ENCODE measurements at places on chromosomes 5 and 9.

- DNase-seq, result no peak
Observed at GRCh38 chr5:33369485-33370465, 71.0 kb upstream of the TARS1 start.

GRCh38 chr5:146447734-146448380 lies 724 bp downstream of the TCERG1 start:
- no peak for DNase-seq

DNA sequence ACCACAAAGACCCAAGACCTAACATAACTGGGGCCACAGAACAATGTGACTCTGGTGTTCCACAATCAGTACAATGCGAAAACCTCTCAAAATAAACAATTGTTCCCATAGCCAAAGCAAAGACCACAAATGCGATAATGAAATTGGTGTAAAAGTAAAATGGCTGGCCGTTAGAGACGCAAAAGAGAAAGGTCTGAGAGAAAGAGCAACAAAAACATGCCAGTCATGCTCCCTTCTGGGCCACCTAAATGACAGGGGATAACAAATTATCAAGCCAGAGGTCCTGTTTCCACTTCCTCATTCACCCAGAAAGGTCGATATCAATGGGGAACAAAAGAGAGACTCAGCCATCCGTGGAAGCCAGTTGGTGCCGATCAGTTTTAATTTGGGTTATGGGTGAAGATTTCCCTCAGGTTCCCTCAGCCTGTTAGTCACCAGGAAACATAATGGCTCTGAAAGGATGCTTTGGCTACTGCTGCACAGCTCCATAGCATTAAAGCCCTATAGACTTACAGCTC lies 9.2 kb upstream of the CFAP95 start:
- DNase-seq, result no peak

DNA sequence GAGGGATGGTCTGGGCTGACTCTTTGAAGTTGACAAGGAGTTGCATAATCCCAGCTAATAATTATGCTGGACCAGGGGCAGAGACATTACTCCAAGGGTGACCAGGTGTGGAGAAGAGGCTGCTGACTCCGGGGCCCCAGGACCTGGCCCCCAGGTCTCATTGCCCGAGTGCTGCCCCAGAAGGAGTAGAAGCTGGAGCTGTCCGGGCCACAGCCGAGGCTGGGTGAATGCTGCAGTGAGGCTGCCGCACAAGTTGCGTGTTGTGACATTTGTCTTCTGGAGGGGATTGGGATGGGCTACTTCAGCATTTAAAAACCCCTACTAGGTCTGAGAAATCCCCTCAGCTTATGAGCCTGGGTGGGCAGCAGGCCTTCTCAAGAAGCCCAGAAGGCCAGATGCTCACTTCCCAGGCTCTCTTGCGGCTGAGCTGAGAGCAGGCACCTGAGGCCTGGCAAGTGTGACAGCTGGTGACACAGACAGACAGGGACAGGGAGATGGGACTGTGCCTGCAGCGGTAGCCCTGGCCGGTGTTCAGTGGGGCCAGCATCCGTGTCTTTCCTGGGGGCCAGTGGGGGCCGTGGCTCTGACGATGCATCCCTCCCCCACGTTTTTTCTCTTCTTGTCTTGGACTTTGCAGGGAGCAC lies 122.8 kb downstream of the KCNIP1 start:
- no peak for DNase-seq

DNA sequence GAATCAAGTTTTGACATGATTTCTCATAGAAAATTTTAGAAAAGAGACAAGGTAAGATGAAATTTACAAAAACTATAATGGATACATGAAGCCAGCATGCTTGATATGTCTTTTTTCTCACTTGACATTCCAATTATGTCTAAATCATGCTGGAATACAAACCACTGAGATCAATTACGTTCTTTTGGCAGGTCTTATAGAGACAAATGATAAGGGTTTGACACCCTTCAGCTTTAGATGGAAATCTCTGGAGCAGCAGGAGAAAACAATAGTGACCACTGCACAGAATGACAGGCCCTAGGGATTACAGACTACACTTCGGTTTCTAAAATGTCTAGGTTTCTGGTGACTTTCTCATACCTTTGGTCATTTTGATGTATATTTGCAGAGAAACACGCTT lies 342.9 kb downstream of the TRPM3 start:
- no peak for DNase-seq

GRCh38 chr9:130977811-130978221 lies 31.2 kb upstream of the LAMC3 start:
- no peak for DNase-seq

GRCh38 chr9:8616414-8616813 lies 816.8 kb upstream of the DMAC1 start:
- no peak for DNase-seq

Measured in 8988T (cell line).